H9 (cell line): ENCODE measurements at places on chromosomes 11 and 22.

GRCh38 chr11:48063424-48063978 is 83.1 kb downstream of the PTPRJ start:
- no peak for DNase-seq

GRCh38 chr11:1310318-1310687 is 871 bp upstream of the TOLLIP start:
- DNase-seq: no peak

GRCh38 chr11:77440678-77441077 is 33.2 kb downstream of the PAK1 start:
- DNase-seq: peak; percentile 36

DNA sequence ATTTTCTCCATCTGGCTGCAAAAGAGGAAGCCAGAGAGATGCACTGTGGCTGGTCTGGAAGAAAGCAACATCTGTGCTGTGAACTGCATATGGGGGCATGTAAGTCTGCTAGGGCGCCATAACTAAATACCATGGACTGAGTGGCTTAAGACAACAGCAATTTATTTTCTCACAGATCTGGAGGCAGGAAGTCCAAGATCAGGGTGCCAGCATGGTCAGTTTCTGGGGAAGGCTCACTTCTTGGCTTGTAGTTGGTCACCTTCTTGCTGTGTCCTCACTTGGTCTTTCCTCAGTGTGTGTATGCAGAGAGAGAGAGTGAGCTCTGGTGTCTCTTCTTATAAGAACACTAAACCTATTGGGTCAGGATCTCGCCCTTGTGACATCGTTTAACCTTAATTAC is 34.9 kb upstream of the POLD3 start:
- no peak for DNase-seq

DNA sequence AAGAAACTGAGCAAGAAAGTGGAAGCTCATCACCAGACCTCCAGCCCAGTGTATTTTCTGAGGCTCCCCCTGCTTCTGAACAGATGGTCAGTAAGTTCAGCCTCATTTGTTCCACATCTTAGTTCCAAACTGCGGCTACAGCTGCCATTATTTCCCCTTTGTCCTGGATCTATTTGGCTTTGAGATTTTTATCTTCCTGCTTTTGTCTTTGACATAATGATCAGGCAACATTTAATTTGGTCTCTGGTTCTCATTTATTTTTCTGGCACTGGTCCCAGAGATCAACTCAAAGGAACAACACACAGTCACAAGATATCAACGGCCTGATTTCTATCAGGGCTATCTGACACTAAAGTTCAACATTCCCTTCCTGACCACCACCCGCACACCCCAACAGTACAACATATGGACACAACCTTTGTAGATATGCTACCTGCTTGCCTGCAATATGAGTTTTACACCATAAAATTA is 137.5 kb downstream of the FAM76B start:
- DNase-seq: no peak

DNA sequence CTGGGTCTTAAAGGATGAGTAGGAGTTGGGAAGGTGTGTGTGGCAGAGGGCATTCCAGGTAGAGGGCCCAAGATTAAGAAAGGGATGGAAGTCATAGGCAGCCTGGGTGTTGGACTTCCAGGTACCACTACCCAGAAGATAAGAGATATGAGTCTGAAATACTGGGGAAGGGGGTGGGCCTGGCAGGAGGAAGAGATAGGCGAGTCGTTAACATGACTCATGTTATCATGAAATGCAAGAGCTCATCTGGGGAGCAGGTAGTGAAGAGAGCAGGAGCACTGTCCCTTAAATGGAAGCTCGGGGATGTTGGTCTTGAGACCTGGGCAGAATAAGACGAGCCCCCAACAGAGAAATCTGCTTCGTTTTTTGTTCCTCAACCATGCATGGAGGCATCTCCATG is 10.2 kb downstream of the ZC3H7B start:
- no peak for DNase-seq

DNA sequence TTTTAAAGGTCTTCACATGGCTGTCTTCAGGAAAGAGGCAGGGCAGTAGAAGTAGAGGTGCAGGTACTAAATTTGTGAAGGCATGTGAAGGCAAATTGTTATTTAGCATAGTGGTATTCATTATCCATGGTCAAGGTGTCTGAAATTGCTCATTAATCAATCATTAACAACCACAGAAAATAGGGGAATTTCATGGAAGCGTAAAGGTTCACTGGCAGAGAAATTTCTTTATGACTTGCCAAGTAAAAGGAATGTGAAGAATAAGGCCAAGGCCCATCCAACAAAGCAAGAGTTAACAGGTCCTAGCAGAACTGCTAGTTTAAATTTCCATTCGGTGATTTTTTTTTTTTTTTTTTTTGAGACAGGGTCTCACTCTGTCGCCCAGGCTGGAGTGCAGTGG is 59.0 kb downstream of the RSF1 start:
- no peak for DNase-seq

DNA sequence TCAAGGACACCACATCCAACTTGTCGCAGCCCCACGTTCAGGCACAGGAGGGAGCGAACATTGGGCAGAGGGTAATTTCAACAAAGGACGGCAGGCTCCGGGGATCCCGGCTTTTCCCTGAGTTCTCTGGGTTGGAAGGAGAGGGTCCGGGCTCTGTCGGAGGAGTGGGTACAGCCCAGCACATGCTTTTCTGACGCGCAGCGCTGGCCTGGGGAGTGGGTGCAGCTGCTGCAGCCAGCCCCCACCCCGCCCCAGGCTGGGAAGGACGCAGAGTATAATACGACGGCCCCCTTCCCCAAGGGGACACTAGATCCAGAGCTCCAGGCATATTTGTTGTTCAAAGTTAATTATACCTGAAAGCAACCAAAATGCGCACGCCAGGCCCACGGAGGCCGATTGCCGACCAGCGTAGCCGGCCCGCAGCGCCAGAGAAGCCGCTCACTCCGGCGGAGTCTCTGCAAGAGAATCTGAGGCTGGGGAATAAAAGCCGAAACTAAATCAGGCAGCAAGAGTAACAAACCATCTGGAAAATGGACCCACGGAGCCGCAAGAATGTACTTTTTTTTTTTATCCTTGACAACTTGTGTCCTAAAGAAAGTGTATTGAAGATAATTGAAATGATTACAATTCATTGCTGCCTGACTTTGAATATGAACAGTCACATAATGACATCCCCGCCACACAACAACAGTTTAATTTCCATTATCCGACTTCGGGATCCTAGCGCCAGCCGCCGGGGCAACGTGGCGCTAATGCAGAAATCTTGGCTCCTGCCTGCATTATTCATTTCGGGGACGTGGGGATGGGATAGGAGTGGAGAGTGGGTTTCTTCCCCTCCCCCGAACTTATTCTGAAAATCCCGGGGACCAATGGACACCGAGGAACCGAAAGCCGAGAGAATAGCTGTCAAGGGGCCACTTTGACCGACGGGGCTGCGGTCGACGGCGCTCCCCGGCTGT is 14.0 kb upstream of the PAX6 start:
- no peak for DNase-seq

GRCh38 chr22:17422736-17423343 is 53.6 kb downstream of the CECR2 start:
- no peak for DNase-seq

DNA sequence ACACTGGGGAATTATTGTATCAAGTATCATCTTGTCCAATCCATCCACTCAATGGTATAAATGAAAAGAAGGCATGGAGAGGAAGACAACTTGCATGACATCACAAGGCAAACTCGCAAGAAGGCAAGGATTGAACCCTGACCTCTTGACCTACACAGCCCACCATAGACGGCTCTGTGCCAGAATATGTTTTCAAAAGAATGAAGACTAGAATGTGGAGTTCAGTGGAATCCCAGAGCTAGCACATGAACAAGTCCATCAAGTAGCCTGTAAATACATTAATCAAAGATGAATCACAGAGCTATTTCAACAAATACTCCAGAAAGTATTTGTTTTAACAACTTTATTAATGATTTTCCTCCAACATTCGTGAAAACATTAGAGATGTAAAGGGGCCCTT is 189.7 kb downstream of the GUCY1A2 start:
- DNase-seq: no peak

GRCh38 chr11:723120-723883 is 17.3 kb downstream of the EPS8L2 start:
- peak; percentile 38 for DNase-seq

- DNase-seq: no peak
These were observed 10.8 kb upstream of the PDGFB start for GRCh38 chr22:39255449-39256185.

GRCh38 chr22:45837508-45837907 is 139.5 kb downstream of the WNT7B start:
- DNase-seq: no peak

DNA sequence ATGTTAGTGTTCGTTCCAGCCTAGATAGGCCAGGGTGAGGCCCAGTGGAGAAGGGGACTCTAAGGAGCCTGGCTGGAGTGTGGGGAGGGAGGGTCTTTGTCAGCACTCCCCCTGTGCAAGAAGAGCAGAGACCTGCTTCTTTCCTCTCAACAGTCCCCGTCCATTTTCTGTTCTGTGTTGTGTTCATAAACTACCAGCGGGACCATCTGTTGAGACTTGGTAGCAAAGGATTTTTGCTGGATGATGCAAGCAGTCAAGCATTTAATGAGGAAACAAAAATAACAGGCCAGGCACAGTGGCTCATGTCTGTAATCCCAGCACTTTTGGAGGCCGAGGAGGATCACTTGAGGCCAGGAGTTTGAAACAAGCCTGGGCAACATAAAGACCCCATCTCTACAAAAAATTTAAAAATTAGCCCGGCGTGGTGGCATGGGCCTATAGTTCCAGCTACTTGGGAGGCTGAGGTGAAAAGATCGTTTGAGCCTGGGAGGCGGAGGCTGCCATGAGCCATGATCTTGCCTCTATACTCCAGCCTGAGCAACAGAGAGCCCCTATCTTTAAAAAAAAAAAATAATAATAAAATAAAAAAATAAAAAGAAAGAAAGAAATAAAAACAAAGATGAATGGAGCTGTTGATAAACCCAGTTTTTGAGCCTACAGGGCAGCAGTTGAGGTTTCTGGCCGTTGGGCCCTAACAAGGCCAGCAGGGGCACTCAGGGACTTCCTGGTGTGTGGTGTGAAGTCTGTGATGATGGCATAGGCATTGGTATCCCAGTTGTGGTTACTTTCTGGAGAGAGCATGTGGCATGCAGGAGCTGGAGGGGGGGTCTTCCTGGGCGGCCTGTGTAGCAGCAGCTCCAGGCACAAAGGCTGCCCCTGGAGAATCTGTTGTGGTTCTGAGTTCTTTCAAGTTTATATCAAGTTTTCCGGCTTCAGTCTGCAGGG is 1.7 kb upstream of the TXNRD2 start:
- DNase-seq: peak; percentile 35

DNA sequence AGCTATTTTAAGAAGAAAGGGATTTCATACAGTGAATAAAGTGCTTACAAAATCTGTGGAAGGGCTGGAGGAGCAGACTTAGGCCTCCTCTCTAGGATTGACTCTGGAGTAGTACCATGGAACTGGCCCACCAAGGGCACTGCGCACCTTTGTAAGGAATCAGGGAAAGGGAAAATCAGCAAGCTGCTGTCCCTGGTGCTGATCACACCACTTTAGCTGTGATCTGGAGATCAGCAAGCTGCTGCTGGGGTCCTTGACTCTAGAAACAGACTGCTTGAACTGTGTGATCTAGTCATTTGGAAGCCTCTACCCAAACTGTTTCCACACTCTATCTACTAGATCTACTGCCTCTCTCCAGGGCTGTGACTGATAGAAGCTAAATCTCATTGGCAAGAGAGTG is 18.4 kb upstream of the TECTA start:
- peak; percentile 66 for DNase-seq

DNA sequence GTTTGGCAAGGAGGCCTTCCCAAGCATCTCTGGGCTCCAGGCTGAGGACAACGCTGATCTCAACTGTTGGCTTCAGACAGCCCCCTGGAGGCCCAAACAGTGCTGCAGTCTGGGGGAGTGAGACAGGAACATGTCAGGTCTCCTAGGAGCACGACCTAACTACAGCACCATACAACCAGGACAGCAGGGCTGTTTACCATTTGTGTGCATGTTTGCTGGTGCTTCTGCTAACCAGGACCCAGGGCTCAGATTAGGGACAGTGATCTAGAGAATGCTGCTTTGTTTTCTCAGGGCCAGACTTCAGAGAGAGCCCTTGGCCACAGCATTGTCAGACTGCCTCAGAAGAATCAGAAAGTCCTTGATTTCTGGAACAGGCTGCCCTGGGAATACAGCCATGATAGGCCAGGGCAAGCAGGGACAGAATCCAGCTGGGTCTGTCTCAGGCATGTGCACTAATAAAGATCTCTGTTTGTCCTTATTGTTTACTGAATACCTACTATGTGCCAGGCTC is 126.5 kb downstream of the VPREB1 start:
- DNase-seq: no peak

GRCh38 chr11:28461338-28461737 is 353.1 kb downstream of the METTL15 start:
- no peak for DNase-seq

DNA sequence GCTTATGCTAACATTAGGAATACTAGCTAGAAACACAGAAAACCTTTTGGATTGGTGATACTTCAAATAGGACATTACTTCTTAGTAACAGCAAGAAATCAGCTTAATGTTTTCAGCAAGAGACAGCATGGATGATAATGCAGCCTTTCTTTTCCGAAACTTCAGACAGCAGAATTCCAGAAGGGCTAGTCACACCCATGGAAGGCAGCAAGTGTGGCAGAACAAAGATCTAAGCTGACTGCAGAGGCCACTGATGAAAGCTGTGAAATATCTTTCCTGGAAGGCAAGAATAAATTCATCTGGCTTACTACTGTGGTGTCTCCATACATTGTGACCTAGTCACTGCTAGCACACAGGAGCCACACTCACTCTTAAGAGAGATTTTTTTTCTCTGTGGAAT is 100.3 kb downstream of the CCDC83 start:
- DNase-seq: no peak

DNA sequence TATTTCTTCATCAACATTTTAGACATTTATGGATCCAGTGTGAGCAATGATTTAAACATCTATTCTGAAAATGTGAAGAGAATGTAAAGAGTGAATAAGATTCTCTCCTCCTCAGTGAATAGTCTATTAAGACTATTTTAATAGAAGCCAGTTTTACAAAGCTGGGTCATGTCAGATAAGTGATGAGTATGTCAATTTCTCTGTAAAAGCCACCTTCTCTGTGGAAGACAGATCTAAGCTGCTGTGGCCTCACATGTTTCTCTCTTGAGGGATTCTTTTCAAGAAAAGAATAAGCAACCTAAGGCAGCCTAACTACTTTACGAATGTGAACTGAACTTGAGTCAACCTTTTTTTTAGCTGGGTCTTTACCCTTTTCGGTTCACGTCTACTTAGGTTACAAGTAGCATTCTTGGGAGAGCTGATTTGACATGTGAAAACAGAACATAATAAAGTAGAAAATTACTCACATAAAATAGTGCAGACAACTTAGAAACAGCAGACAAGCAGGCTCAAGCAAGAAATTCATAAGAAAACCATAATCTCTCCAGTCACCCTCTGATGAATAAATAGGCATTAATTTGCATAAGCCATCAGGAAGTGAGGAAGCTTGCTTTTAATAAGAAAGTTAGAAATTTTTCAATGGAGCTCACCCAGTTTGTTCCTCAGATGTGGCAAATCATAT is 9.9 kb downstream of the CTSC start:
- DNase-seq: no peak

- DNase-seq: no peak
These were observed 33.7 kb downstream of the MRGPRX2 start for GRCh38 chr11:19026862-19027261.
